Activated T-cell treated with anti-CD3 and anti-CD28 coated beads, Interleukin-2, amount 50 U/mL, for 1 hour (primary cell): ENCODE measurements at places on chromosomes 16 and 17.
A peak's percentile ranks its signal among the peaks of the same experiment; 100 is the strongest.

DNA sequence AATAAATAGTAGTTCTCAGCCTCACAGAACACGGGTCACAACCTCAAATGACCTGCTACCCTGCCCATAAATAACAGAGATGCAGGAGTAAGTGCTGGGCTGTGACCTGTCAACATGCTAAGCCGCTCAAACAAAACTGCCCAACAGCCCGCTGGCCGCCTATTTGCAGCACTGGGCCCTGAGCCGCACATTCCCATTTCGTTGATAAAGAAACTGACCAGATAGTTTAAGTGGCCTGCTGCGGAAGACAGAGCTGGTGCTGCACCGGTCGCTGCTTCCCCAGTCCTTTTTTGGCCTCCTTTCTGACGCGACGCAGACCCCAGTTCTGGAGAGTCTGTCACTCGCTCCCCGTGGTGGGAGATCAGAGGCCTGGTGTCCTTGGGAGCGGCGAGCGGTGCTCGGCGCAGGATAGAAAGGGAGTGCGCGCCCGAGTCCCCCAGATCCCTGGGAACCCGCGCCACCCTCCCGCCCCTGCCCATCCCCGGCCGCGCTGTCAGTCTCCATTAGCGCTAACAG, 349 bp upstream of the SLC6A2 start:
- DNase-seq = no peak

GRCh38 chr16:29927070-29927905, 1.3 kb upstream of the KCTD13 start:
- DNase-seq = no peak

GRCh38 chr16:23014592-23014991, 134.7 kb downstream of the USP31 start:
- DNase-seq = no peak

GRCh38 chr17:27977751-27978688, 64.5 kb upstream of the NLK start:
- DNase-seq = no peak

DNA sequence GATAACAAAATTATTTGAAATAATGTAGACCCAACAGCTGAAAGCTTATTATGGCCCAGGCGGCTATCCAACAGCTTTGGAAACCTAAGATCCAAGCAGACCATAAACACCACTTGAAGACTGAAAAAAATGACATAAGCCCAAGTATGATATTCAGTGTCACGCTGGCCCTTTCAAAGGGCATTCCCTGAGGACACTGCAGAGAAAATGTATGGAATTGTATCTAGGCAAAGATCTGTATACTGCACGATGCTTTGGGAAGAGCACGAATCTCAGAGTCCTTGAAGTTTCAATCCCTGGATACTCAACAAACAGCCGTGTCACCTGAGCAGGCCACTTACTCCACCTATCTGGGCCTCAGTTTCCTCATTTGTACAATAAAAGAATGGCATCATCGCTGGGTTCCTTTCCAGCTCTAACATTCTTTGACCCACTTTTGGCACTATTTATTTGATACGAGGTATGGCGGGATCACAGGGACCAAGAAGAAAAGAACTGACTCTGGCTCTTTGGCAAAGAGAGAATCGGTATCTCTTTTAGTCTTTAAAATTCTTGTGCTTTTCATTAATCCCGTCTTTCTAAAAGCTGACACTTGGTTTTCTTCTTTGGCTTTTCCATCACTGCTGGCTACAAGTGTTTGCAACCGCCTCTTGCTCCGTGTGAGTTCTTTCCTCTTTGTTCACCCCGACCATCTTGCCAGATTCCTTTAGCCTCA, 1.2 kb downstream of the STAT5B start:
- DNase-seq = peak; percentile 19

- no peak for DNase-seq
These were observed 6.0 kb upstream of the RNPS1 start for GRCh38 chr16:2273931-2274330.

DNA sequence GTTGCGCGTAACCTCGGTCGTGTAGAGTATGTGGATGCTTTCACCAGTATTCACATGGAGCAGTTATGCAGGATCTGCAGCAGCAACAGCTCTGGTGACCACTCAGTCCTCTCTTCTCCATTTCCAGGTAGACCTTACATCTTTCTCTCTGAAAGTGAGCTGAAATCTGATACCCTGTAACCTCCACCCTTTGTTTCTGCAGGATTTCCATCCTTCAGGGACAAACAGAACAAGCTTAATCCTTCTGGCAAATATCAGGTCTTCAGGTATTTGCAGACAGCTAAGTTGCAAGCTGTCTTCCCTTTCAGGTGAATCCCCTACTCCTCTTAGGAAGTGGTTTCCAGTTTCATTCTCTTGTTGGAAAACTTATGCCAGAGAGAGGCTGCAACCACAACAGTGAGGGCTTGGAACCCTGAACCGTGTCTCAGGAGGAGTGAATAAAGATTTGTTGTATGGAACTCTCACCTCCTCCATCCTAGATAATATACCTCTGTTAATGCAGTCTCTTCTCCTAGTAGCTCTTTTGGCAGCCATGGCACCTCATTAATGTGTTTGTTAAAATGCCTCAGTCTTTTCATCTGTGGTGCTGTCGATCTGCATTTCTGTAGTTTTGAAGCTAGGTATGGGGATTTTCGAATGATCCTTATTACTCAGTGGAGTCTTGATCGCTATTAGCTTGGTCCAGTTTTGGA, 172.5 kb downstream of the PRKCA start:
- no peak for DNase-seq

GRCh38 chr16:84768061-84768807, 51.6 kb upstream of the CRISPLD2 start:
- DNase-seq = no peak

DNA sequence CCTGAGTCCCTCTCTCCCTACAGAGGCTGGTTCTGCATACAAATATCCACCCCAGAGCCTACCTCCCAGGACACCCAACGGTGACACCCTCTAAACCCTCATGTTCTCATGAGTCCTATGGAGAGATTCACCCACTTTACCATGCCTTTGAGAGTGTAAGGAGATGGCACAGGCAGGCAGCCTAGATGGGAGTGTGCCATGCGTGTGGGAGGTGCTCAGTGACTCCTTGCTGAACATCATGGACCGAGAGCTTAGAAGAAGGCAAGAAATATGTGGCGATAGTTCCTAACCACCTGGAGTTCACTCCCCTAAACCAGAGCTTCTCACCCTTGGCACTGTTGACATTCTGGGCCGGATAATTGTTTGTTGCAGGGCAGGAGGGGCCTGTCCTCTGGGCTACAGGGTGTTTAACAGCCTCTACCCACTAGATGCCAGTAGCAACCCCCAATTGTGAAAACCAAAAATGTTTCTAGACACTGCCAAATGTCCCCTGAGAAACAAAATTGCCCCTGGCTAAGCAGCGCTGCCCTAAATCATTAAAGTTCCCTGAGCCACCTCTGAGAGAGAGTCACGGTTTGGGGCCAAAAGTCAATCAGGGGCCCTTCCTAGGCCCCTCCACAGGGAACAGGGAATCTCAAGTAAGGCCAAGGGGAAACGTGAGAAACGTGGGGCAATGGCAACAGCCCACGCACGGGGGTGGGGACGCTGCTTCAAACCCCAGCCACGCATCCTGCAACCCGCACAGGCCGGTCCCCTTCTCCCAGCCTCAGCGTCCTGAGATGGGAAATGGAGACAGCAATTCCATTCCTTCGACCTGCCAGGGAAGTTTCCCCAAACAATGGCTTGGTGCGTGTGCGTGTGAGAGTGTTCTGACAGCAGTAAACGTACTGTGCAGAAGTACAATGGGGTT, 66.8 kb downstream of the C16orf78 start:
- DNase-seq = no peak

DNA sequence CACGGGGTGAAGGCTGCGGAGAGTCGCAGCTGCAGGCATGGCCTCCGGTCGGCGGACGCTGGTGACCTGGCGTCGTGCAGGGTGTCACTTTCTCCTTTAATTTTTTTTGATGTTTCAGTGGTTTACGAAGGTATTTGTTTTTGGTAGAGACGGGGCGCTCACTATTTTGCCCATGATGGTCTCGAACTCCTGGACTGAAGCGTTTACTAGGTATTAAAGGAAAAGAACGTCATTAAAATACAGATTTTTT, 17.1 kb downstream of the ZNF213 start:
- DNase-seq = peak; percentile 39
